Aorta (tissue), 5 donors: ENCODE measurements at places on chromosomes 3 and 15. TPM values are rescaled to one million over a fixed set of nuclear protein-coding genes. Genes with fewer than 3 reads are reported as not detected.

Gene ZDHHC23
- 0.75 TPM for polyA plus RNA-seq

Gene KLHL24
- 14.1 TPM for polyA plus RNA-seq

Gene ADCY5
- 16.3 TPM for polyA plus RNA-seq

Gene TRPM1
- not detected for polyA plus RNA-seq

Gene SELENOT
- 91.7 TPM for polyA plus RNA-seq

Gene GOLGA6B
- not detected for polyA plus RNA-seq

Gene NR2F2
- polyA plus RNA-seq = 115 TPM

Gene SLC2A2
- 3.1 TPM for polyA plus RNA-seq

Gene NR2E3
- polyA plus RNA-seq = 0.46 TPM

Gene CLRN1
- not detected for polyA plus RNA-seq

Gene HACL1
- 26.0 TPM for polyA plus RNA-seq

Gene LPP
- 58.8 TPM for polyA plus RNA-seq

Gene CGNL1
- 4.1 TPM for polyA plus RNA-seq

Gene GP5
- polyA plus RNA-seq = 0.15 TPM

Gene ACTC1
- polyA plus RNA-seq = 28.6 TPM

Gene AHSG
- polyA plus RNA-seq = not detected

Gene MYRIP
- polyA plus RNA-seq = 0.15 TPM

Gene ATP13A4
- polyA plus RNA-seq = not detected

Gene MKRN3
- polyA plus RNA-seq = 0.28 TPM

Gene EPHB1
- polyA plus RNA-seq = not detected

Gene KIF15
- polyA plus RNA-seq = 0.92 TPM

Gene CHRNA5
- 0.41 TPM for polyA plus RNA-seq

Gene CSTA
- polyA plus RNA-seq = 11.4 TPM

Gene DNASE1L3
- polyA plus RNA-seq = 7.0 TPM

Gene CPEB1
- polyA plus RNA-seq = 0.88 TPM

Gene CPLX3
- polyA plus RNA-seq = 0.05 TPM

Gene MYH15
- not detected for polyA plus RNA-seq
